Bone marrow (tissue), 2 donors: ENCODE measurements at places on chromosomes 11 and 22.

DNA sequence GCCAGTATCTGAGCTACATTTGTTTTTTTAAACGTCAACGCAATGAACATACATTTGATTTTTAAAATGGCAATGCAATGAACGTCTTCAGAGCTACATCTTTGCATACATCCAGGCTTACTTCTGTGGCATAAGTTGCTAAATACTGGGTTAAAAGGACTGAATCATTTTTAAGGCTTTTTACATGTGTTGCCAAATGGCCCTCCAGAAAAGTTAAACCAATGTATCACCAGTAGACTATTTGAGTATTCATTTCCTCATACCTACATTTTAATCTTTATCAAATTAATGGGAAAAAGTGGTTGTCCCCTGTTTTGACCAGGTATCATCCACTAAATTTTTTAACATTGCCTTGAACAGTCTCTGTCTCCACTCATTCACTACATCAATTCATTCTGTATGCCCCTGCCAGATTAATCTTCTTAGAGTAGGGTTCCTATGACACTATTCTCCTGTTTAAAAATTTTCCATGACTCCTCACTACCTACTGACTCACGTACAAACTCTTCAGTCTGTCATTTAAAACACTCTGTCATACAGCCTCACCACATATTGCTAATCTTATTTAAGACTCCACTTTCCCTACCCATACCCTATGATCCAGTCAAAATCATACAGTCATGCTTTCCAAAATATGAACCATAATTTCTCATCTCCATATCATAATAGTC is 12.4 kb upstream of the PRRG4 start:
- no peak for DNase-seq

GRCh38 chr11:102620818-102621561 is 4.1 kb downstream of the MMP20 start:
- DNase-seq = no peak

DNA sequence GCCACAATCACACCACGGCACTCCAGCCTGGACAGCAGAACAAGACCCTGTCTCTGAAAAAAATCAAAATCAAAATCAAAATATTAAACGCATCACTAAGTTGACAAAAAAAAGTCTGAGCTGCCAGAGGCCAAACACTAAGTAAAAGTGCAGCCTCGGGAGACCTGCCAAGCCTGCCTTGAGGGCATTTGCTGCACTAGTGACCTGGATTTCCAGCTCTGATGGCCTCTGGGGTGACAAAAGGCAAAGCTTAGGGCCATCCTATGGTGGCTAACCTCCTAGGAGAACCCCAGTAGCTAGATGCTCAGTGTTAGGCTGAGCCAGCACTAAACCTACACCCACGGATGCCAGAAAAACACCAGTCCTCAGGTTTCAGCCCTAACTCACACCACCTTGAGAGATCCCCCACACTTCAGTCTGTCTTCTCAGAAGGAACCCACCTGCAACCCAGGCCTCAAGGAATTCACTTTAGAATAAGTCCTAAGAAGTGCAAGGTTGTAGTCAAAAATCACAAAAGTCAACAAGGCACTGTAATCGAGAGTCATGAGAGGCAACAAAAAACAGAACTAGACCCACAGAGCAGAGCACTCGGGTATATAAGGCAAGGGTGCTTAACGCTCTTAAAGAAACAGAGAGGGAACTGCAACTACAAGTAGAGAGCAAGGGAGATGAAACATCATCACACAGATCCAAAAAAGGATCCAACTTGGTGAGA is 28.6 kb downstream of the GNB1L start:
- DNase-seq = no peak

DNA sequence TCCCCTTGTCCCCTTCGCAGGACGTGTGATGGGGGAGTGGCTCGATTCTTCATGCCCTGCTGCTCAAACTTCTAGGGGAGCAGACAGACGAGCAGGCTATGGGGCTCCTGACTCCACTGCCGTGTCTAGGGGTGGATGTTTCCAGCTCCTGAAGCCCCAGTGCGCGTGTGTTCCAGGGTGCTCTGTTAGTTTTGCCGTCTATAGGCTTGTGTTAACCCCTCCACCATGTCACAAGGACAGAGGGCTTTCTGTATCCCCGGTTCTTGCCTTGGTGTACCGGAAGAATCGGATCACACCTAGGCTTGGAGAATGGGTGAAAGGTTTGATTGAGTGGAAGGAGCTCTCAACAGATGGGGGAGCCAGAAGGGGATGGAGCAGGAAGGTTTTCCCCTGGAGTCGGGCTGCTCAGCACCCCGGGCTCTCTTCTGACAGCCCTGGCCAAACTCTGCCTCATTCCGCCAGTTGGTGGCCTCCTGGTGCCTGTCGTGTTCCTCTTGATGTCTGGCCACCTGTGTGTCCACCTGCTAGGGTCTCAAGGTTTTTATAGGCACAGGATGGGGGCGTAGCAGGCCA is 810.7 kb downstream of the BRD1 start:
- DNase-seq = no peak

- DNase-seq = no peak
These were observed 12.5 kb downstream of the NPTXR start for GRCh38 chr22:38831166-38831945.

DNA sequence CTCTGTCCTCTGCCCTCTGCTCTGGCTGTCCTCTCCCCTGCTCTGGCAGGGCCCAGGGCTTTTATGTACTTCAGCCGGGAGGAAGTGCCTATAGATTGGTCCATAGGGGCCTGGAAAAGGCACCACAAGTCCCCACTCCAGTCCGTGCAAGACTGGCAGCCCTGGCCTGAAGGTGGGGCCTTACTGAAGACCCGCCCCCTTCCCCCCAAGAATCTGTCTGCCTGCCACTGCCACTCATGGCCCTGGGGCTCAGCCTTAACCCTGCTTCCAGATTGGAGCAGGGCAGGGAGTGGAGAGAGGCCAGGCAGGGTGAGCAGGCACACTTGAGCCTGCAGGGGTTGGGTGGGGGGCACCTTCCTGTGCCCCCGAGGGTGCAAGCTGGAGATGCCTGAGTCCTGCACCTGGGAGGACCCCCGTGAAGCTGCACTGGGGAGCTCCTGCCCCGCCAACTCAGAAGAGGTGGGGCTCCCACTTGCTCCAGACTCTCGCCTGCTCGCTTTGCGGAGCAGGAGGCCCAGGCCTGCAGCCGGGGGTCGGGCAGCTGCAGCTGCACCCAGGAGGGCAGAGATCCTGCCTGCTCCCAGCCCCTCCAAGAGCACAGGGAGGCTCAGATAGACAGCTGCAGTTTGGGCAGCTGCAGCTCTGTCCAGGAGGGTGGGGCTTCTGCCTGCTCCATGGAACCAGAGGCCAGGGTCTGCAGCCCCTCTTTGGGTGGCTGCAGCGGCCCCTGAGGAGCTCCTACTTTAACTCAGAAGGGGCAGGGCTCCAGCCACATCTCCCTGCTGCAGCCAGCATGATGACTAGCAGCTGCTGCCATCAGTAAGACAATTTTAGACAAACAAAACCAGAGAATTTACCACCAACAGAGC is 51.0 kb upstream of the SC5D start:
- no peak for DNase-seq

GRCh38 chr11:84922836-84923235 is 704.3 kb downstream of the DLG2 start:
- DNase-seq = no peak

DNA sequence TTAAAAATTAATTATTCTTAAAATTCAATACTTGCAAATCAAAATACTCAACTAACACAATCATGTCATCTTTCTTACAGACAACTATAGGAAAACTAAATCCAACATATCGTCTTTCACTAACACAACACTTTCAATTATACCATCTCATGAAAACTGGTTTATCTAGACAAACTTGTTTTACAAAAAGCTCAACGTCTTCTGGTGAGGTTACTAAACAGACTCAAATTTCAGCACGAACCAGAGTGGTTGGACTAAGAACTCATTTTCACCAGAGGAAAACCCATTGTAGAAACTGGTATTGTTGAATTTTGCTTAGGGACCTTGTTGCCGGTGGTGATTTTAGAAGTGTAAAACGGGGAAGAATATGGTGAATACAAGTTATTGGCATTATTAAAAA is 52.2 kb downstream of the NUP98 start:
- no peak for DNase-seq

DNA sequence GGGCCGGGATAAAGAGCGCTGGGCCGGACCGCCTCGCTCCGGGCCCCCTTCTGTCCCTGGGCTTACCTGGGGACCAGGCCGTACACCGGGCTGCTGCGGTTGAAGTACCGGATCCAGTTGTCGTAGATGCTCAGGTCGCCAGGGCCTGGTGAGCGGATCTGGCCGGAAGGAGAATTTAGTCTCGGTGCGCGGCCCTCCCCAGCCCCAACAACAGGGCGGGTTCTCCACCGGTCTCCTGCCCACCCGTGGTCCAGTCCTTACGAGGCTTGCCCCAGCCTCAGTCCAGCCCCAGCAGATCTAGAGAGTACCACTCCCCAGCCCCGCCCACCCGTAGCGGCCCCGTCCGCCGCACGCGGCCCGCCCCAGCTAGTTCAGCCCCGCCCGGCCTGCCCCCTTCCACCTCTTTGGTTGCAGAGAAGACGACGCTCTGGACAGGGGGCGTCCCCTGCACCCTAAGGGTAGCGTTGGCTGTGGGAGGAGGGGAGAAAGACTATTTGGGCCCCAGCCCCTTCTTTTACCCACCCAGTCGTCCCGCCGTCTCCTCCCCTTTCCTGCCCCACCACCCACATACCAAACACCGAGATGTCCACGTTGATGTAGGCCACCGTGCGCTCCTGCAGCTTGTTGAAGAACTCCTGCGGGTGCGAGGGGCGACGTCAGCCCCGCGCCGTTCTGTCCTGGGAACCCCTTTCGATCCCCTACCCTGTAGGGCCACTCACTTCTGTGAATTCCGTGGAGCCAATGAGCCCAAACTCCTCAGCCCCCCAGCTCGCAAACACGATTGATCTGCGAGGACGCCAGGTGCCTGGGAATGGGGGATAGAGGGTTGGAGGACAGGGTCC is 6.8 kb downstream of the SAC3D1 start:
- peak; percentile 6 for DNase-seq
